ENCODE measurements at places on chromosomes 1 and 21.

- no peak for DNase-seq
Measured at GRCh38 chr1:39818482-39818881, 29.8 kb upstream of the BMP8B start.

DNA sequence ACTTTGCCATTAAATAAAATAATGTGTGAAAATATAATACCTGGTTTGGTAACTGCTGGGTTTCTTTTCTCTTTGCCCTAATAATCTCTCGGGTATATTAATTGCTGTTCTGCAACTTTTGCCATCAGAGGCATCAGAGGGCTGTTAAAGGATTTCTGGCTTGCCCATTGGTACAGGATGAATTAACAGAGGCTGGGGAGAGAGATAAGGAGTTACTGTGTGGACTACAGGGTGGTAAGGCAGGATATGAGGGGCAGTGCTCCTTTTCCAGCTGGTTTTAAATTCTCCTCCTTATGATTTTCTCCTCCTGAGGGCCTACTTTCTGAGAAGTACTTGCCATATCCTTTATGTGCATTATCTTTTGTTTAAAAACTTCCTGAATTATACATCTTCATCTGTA, 48.3 kb downstream of the FGGY start:
- DNase-seq, result no peak

- DNase-seq, result no peak
Measured at GRCh38 chr1:38087676-38088075, 41.1 kb upstream of the POU3F1 start.

GRCh38 chr1:7558921-7559869, 211.9 kb upstream of the VAMP3 start:
- no peak for DNase-seq
